ENCODE measurements at places on chromosomes 1 and 21.

DNA sequence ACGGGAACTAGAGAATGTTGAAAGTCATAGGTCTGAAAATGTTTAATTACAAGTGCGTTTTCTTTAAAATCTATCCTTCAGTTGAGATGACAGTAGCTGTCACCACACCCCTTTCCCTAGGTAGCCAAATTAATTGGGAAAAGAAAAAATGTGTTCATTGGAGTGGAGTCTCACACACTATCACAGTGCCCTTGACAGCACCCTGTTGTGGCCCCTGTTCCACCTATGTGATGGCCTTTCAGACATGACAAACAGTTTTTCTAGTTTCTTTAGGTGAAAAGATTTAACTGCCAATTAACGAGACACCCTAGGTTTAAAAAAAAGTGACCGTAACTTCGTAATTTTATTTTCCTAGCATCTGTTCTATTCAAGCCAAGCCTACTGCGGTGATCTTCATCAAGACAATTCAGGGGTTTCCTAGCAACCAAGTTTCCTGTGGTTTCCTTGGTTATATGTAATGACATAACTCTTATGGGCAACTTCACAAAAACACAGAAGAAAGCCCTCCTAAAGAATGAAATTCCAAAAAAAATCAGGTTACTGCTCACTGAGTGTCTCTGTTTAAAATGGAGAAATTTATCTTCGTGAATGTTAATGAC is 298.3 kb downstream of the PDE4B start:
- DNase-seq: no peak

- DNase-seq: no peak
Measured at GRCh38 chr1:159890390-159890789, 9.6 kb downstream of the CFAP45 start.

DNA sequence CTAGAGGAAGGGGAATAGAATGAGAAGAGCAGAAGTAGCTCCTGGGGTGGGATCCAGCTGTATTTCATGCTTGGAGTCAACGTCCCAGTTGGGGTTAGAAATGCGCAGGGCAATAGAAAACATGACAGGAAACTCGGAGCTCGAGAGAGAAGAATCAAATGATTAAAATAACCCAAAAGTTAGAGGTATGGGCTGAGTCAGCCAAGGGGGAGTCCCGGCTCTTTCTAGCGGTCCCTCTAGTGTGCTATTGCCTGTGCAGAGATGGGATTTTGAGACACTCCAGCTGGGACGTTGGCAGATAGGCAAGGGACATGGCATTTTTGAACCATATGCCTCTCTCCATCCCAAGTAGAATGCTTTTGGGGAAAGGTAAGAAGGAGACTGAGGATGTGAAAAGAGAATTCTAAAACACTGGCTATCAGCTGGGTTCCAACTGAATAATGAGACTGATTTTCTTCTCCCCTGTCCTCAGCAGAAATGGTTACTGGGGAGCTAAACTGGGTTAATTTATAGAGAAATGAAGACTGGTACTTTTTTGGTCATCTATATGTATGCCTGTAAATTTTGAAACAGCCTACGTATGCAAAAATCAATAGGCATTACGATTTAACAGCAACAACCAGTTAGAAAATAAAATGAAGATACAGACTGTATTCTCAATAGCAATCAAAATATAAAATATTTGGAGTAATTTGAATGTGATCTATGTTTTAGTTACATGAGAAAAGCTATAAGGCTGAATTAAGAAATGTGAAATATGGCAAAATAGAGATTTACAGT is 7.0 kb upstream of the VPS26C start:
- no peak for DNase-seq

DNA sequence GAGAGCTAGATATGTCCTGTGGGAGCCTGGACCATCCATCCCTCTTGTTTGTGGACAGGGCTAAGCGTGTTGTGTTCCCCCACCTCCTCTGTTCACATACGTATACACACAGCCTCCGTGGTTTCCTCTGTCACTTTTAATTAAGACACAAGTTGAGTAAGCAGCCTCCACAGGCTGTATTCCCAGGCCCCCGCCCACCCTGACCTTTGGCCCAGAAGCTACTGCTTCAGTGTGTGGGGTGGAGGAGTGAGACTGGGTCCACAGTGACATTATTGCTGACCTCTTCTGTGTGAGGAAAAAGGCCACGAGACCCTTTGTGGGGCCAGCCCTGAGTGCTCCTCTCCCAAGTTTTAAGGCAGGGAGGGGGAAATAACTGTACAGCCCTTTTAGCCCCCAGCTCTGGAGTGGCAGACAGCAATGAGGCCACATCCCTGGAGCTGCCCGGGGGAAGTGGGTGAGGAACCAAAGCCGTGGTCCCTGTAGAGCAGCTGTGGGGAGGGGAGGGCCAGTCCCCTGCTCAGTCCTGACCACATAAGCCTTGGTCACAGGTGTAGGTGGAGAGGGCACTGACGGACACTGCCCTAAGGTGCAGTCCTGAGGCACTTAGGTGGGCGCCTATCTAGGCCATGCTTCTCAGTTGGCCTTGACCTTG is 4.4 kb downstream of the ELOVL1 start:
- no peak for DNase-seq

GRCh38 chr1:100034470-100034869 is 64.7 kb downstream of the SLC35A3 start:
- DNase-seq: peak; percentile 25

- DNase-seq: peak; percentile 94
Measured at GRCh38 chr21:43731891-43732711, 13.2 kb downstream of the PDXK start.

GRCh38 chr1:54968551-54968950 is 11.9 kb upstream of the TMEM61 start:
- DNase-seq: peak; percentile 27

DNA sequence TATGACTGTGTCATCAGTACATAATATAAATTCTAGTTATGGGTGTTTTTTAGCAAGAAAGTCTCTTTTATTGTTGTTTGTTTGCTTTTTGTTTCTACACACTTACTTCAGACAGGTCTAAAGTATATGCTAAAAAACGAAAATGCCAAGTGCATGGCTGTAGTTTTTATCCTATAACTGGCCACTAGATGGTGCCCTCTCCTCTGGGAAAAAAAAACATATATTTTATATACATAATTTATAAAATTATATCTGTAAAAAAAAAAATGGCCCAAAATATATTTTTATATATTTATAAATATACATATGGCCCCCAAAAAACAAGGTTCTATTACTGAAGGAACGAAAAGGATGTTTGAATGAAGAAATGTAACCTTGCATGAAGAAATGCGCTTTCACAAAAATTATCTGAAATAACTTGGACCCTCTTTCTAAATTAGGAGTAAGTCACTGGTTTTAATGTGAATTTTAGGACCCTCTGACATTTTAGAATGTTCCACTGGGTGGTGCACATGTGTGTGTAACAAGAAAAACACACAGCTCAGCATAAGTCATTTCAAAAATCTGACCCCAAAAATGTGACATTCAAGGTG is 93.5 kb downstream of the TTLL7 start:
- DNase-seq: no peak

- no peak for DNase-seq
Measured at GRCh38 chr1:8118031-8118451, 91.9 kb upstream of the ERRFI1 start.

- no peak for DNase-seq
Measured at GRCh38 chr1:25028907-25029599, 99.0 kb upstream of the RUNX3 start.

DNA sequence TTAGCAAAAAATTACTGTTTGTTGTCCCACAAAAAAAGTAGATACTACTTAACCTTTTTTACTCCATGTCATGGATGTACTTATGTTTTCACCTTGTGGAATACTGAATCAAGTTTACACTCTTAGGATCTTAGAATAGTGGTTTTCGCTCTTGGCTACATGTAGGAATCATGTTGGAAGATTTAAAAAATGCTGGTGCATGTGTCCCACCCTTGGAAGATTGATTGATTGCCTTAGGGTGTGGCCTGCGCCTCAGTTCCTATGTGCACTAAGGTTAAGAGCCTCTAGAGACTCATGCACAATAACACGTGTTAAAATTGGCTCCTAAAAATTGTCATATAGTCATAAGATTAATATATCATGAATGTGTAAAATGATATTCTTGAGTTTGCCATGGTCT is 25.0 kb downstream of the HS2ST1 start:
- DNase-seq: no peak

DNA sequence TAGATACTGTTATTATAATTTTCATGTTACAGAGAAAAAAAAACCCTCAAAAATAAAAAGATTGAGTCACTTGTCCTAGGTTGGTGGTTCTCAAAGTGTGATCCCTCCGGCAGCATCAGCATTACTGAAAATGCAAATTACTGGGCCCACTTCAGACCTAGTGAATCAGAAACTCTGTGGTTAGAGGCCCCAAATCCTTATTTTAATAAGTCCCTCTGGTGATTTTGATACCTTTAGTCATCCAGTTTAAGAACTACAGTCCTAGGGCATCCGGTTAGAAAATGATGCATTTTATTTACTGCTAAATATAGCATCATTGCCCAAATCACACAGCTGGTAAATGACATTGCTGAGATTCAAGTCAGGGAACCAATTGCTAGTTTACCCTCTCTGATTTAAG is 203.7 kb upstream of the RUNX1 start:
- DNase-seq: no peak

GRCh38 chr21:43937051-43937832 is 72.2 kb downstream of the AGPAT3 start:
- DNase-seq: no peak

GRCh38 chr1:9238550-9238949 is 4.0 kb downstream of the H6PD start:
- no peak for DNase-seq

DNA sequence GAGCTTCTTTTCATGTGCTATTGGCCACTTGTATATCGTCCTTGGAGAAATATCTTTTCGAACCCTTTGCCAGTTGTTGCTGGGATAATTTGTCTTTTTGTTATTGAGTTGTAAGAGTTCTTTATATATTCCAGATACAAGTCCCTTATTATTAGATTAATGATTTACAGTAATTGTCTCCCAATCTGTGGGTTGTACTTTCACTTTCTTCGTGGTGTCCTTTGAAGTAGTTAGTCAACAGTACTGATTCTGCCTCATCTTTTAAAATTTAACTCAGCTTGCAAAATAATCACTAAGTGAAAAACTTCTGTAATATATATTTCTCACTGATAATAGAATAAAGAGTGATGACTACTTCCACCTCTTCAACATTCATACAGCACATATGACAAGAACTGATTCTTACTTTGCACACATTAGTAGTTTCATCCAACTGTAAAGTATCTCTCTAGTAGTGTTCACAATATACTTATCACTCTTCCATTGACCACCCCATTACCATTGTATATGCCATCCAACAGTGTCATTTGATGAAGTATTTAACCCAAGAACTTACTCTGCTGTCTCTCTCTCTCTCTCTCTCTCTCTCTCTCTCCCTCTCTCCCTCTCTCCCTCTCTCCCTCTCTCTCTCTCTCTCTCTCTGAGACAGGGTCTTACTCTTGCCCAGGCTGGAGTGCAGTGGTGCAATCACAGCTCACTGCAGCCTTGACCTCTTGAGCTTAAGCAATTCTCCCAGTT is 104.2 kb upstream of the DMRTA2 start:
- DNase-seq: no peak

DNA sequence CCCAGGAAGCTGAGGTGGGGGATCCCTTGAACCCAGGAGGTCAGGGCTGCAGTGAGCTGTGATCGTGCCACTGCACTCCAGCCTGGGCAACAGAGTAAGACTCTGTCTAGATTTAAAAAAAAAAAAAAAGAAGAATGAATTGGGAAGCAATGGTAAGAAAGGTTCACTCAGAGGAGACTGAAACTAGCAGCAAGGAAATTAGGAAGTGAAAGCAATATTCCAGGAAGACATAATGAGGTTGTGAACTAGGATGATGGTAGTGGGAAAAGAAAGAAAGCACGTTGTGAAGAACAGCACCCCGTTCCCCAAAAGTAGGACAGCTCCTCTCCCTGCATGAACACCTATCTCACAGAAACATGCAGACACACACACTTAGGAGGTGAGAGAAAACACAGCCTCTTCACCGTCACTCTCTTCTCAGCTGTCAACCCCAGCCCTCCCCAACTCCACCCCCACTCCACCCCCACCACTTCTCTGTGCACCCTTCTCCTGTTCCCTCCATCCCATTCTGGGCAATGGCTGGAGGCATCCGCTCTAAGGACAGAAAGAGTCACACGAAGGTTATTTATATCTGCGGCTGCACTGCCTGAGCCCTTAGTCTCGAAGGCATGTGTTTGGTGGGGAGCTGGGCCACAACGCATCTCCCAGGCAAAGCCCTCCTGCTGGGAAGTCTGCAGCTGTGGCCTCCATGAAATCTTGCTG is 101.8 kb upstream of the LPGAT1 start:
- DNase-seq: no peak

GRCh38 chr1:184882957-184883815 is 91.1 kb downstream of the NIBAN1 start:
- DNase-seq: no peak

DNA sequence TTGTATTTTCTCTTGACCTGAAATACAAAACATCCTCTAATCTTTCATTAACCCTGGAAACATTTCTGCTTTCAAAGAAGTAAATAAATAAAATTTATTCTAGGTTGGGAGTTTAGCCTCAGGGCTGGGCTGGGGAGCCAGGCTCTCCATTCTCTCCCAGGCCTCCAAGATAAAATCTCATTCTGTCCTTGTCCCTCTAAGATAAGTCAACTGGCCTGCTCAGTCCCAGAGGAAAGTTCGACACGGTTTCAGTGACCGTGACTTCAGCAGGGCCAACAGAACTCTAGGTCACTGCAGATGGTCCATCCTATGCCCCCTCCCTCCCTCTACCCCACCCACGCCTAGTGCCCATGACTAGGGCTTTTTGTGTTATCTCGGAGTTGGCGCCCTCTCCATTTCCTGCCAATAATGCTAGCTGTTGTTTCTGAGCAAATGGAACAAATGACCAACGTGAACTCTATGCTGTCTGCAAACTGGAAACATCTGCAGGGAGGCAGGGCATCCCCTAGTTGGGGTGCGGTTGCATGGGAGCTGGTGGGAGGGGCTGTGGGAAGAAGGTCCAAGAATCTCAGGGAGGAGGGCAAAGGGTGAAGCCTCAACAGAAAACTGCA is 10.1 kb upstream of the ADORA3 start:
- DNase-seq: no peak

DNA sequence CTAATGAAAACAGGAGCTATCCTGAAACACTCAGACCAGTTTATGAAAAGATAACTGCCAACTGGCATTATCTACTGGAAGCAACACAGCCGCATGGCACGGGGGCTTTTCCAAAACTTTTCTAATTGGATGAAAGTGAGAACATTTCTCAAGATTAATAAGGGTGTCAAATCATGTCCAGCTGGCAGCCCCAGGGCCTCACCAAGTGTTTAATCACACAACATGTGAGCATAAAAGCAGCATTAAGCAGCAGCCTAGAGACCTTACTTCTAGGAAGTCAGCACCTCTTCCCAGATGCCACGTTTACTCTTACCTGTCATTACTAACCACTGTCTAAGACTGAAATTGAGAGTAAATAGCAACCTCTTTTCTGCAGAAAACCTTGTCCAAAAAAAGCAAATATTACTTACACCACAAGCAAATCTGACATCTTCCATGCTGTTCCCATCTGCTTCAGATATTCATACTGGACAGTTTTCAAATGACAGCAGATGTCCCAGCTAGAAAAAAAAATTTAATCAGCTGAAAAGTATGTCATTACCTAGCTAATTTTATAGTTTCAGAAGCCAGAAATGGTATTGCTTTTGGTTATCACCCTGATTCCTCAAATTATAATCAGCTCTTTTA is 341.5 kb upstream of the ZP4 start:
- peak; percentile 90 for DNase-seq

GRCh38 chr1:198287916-198288315 is 131.1 kb downstream of the NEK7 start:
- no peak for DNase-seq

- no peak for DNase-seq
Measured at GRCh38 chr1:109883248-109883955, 27.2 kb upstream of the CSF1 start.
